NCI-H460 (cell line): ENCODE measurements at places on chromosomes 7 and 10.
A peak's percentile ranks its signal among the peaks of the same experiment; 100 is the strongest.

DNA sequence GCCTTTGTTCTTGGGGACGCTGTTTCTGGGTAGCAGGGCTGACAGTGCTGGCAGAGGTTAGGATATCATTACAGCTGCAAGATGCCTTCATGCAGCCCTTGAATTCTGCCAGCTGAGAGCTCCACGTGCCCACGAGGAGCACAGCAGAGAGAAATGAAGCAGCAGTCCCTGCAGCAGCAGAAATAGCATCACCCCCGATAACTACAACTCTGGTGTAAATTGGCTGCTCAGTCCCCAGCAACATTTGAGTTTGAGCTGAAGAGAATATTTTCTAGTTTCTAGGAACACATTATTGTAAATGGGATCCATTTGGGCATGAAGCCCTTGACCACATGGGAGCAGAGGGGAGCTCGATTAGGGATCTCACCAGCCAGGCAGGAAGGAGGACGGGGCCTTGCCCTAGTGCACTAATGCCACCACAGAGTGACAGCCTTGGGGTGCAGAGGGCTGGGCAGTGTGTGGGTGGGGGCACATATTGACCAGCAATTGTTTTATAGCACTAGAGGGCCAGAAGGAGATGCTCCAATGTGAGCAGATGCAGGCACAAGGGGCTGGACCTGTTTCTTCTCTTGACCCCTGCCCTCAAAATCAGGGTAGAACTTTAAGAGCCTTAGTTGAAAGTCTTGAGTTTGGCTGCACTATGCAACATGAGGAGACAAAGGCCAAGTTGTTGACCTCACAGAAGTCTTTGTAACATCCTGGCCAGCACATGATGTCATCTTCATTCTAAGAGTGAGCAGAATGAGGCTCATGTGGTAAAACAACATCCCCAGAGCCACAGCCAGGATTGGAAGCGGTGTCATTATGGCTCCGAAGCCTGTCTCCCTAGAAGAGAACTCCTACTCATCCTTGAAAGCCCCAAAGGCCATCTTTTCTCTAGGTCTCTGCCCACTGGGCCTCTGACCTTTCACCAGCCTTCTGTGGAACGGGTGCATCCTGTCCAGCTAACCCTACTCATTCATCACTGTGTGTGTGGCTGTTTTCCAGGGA is 52.6 kb downstream of the ADCY1 start:
- DNase-seq, result no peak

DNA sequence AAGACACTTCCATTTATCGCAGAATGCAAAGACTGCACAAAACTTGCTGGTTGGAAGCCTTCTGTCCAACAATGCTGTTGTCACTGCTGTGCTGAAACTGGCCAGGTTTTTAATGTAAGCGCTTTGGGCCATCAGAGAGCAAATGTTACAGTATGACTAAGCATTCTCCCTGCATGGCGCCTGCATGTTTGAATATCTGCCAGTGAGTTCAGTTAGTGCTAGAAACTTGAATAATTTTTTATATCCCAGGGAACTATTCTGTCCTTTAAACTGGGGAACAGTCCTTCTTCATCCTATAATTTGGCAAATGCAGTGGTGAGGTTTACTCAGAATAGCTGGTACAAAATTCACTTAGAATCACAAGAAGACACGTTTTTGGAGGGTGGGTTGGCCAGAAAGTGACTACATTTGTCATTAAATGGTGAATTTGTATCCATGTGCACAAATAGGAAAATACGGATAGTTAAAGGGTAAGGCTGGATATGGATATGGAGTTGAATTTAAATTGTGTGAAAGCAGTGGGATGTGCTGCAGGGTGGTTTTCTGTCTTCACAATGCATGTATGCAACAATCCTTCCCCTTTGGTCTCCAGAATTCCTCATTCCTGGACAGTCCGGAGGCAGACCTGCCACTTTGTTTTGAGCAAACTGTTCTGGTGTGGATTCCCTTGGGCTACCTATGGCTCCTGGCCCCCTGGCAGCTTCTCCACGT is 1.7 kb downstream of the ABCC2 start:
- peak; percentile 84 for DNase-seq

- DNase-seq, result no peak
Measured at GRCh38 chr10:51510231-51510630, 189.2 kb downstream of the CSTF2T start.

DNA sequence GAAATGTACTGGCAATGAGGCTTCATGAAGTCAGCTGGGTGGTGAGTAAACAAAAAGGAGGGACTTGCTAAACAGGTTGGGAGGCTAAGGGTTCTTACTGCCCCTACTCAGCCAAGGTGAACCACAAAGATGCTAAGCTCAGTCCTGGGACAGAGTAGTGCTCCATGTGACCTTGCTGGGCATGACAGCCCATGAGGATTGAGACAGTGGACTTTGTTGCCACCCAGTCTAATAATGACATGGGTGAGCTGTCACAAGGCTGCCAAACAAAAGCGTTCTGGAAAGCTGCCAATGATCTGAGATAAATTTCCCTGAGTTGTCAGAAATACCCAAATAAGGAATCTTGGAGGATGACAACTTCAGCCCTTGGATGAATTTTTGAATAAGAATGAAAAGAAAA is 75.2 kb downstream of the CLEC2L start:
- DNase-seq, result no peak

DNA sequence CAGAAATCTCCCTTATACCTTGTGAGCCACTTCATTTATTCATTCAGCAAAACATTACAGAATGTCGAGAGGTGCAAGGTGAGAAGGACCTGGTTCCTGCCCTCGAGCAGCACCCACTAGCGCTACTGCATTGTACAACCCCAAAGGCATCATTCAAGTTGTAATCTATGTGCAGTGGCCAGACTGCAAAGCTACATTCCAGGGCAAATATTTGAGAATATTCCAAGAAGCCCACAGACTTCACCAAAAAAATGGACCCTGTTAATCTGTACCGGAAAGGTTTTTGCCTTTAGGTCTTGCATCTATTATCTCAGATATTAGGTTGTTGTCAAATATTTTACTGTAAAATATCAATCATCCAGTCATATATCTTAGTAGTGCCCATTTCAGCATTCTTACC is 295.4 kb upstream of the FZD1 start:
- DNase-seq, result no peak

DNA sequence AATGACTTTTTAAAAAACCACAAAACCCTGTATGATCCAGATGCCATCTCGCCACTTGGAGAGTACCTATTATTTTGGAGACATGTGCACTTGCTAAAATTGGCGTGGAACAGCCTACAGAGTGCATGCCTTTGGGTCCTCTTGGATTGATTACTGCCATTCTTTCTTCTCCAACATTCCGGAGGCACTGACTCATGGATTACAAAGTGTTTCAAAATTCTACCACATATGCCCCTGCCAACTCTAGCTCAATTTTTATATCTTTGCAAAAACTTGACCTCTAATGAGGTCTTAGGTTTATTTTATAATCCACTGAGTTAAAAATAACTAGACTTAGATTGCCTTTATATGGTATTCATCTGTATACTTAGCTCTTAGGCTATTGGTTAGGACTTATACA is 55.8 kb upstream of the KIF5B start:
- DNase-seq, result peak; percentile 46

- DNase-seq, result no peak
Measured at GRCh38 chr7:105974471-105974870, 11.4 kb downstream of the CDHR3 start.

DNA sequence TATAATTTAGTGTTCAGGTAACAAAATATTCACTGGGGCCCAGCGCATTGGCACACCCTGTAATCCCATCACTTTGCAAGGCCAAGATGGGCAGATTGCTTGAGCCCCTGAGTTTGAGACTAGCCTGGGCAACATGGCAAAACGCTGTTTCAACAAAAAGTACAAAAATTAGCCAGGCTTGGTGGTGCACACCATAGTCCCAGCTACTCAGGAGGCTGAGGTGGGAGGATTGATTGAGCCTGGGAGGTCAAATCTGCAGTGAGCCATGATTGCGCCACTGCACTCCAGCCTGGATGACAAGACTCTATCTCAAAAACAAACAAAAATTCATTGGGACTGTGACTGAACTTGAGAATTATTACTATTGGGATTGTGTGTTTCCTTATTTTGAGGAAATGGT is 40.4 kb upstream of the TRUB1 start:
- DNase-seq, result no peak

- DNase-seq, result no peak
Measured at GRCh38 chr10:118621304-118621942, 26.0 kb upstream of the PRLHR start.

DNA sequence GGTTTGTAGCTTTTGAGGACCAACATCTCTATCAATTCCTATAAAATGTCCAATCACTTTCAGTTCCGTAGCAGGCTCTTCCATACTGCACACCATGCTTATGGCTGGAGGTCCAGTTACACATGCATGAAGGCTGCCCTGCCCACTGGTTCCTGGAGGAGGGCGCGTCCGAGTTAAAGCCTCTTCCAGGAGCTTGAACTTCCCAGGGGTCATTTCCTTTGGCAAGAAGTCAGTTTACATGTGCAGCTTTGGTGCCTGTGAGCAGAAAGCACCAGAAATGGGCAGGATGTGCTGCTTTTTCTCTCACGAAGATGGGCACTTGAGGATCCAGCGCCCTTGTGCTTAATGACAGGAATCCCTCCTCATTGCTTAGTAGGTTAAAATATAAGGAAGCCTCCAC is 17.6 kb upstream of the PHYH start:
- no peak for DNase-seq

DNA sequence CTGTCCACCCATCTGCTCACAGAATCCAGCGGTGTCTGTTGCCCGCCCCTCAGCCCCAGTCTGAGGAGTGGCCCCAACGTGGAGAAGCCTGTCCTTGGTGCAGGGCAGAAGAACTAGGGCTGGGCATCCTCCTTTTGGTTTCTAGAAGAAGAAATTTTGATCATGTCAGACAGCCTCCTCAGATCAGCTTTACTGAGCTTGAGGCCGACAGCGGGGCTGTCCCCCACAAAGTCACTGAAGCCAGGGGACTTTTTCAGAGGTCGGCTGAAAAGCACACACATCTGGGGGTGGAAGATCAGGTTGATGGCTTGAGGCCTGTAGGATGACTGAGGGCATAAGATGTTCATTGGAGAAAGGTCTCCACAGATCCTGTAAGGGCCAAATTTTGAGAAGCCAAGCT is 767.9 kb downstream of the GRID1 start:
- DNase-seq, result no peak

DNA sequence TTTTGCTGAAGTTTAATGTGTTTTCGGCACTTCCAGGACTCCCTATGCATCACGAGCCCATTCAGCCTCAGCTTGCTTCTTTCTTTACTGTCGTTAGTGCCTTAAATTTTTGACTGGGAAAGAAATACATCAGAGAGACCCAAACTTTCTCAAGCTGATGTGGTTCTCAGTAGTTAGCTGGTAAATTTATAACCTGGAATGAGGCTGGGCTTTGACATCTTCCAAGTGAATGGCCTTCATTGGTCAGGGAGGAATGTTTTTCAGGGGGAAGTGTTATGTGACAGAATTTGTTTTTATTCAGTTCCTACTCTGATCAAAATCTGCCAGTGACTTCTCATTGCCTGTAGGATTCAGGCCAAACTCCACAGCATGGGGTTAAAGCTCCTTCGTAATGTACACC is 296.9 kb downstream of the SORCS3 start:
- no peak for DNase-seq

- peak; percentile 7 for DNase-seq
Measured at GRCh38 chr10:77036993-77037734, 600.4 kb downstream of the KCNMA1 start.

- DNase-seq, result no peak
Measured at GRCh38 chr10:58859526-58859925, 316.9 kb upstream of the PHYHIPL start.

GRCh38 chr7:96563409-96563808 is 146.2 kb downstream of the SEM1 start:
- no peak for DNase-seq

GRCh38 chr7:151437866-151438516 is 1.9 kb downstream of the CRYGN start:
- no peak for DNase-seq

- DNase-seq, result no peak
Measured at GRCh38 chr10:50884302-50884701, 1.1 kb downstream of the A1CF start.

DNA sequence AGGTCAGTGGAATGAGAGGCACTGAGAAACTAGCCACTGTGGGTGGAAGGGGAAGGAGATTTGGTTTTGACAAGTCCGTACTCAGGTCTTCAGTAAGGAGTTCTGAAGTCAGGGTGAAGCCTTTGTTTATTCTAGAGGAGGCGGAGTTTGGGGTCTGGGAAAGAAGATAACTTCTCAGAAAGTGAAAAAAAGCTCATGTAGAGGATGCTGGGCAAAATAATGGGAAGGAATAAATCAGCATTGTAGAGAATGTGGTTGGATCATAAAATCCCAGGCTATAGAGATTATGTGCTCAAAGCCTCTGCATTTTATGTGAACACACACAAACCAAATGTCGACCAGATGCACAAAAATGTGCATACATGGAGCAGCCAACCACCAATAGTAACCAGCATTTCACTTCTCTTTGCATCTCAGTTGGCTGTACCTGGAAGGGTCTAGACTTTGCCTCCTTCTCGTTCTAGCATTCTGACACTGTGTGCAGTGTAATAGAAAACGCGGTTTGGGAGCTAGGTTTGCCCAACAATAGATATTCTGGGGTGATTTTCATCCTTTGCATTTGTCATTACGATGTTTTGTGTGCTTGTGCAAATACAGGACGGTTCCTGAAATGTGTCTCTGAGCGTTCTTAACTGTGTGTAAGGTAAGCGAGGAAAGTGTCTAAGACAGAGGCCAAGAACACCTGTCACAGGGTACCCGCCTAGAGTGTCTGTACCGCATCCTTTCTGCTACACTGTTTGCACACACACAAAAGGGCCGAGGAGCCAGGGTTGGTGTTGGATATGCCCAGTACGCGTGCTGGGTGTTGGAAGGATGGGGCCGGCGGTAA is 603 bp upstream of the HECW1 start:
- DNase-seq, result no peak

GRCh38 chr7:27442455-27442854 is 199.9 kb downstream of the EVX1 start:
- no peak for DNase-seq

- DNase-seq, result no peak
Measured at GRCh38 chr10:129958148-129958628, 5.9 kb downstream of the EBF3 start.

GRCh38 chr10:103053659-103054581 is 135.8 kb downstream of the CNNM2 start:
- DNase-seq, result peak; percentile 59

DNA sequence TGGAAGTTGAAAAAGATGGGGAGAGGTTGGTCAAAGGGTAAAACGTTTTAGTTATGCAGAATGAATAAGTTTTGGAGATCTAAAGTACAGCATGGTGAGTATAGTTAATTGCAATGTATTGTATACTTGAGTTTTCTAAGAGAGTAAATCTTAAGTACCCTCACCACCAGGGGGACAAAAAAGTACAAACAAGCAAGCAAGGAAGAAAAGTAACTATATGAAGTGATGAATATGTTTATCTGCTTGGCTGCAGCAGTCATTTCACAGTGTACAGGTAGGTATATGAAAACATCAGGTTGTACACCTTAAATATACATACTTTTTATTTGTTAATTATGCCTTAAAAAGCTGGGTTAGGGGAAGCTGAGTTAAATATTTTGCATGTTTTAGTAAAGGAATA is 157.3 kb downstream of the PCLO start:
- no peak for DNase-seq

- no peak for DNase-seq
Measured at GRCh38 chr10:107813451-107814162, 649.1 kb upstream of the SORCS1 start.

- DNase-seq, result no peak
Measured at GRCh38 chr7:22356701-22357310, at the start of gene RAPGEF5. Gene RAPGEF5 (minus strand): TSS chr7:22357154. CDS start chr7:22357060, 94 bp downstream.

GRCh38 chr10:64486901-64487300 is 965.7 kb downstream of the REEP3 start:
- DNase-seq, result no peak

GRCh38 chr10:48416584-48417232 is 110.2 kb downstream of the MAPK8 start:
- DNase-seq, result no peak
